ENCODE measurements at places on chromosomes 2 and 18.

GRCh38 chr18:8745355-8746014, 40.1 kb downstream of the MTCL1 start:
- DNase-seq: no peak

- DNase-seq: peak; percentile 97
These were observed 153.6 kb upstream of the CCDC195 start for GRCh38 chr2:224869601-224870233.

GRCh38 chr2:1671916-1672315, 72.4 kb downstream of the PXDN start:
- no peak for DNase-seq

DNA sequence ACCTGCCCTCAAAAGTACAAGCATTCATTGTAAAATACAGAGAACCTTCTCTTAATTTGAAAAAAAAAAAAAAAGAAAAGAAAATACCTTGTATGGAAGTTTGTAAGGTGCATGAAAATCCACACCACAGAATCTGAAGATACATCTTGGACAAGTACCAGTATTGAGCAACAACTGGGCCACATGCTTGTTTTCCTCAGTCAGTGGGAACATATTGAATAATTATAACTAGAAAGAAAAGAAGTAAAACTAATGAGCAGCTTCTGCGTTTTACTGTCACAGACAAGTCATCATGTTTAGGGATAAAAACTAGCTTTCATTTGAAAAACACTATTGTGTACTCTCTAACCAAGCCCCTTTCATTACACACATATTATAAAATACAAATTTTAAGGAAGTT, 5.8 kb upstream of the PEX13 start:
- DNase-seq: peak; percentile 78

GRCh38 chr2:170703776-170704476, 11.2 kb upstream of the SP5 start:
- DNase-seq: no peak

DNA sequence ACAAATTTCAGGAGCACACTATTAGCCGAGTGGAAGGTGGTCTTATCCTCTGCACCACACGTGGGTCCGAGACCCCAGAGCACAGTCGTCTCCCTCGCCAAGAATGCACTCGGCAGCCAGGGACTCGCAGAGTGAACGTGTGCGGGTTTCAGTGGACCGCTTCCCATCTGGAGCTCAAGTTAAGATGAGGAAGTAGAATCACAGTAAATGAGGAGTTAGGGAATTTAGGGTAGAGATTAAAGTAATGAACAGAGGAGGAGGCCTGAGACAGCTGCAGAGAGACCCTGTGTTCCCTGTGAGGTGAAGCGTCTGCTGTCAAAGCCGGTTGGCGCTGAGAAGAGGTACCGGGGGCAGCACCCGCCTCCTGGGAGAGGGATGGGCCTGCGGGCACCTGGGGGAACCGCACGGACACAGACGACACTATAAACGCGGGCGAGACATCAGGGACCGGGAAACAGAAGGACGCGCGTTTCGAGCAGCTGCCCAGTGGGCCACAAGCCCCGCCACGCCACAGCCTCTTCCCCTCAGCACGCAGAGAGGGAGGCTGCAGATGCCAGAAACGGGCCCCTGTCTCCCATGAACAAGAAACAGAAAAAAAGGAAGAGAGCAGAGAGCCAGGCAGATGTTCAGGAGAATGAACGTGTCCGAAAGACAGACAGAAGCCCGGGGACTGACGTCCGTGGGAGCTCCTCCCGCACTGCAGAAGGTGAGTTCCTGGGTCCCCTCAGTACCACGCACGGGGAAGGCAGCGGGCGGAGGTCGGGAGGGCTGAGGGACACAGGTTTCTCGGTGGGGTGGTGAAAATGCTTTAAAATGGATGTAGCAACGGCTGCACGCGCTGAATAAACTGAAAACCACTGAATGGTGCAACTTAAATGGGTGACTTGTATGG, 5.4 kb upstream of the KCNG2 start:
- DNase-seq: no peak

DNA sequence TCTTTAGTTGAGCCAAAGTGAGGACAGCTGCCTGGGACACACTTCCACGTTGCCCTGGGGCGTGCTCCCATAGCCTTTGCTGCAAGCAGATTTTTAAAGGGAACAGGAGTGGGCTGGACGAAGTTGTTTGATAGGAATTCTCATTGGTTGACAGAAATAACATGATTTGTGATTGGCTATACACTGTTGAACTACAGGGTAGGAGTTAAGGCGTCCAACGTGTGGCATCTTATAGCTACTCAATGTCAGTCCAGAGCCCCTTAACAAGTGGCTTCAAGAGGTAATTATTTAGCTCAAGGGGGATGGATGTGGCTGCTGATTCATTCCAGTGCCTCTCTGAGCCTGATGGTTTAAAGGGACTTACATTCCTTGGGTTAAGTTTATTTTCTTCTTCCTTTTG, 65.5 kb downstream of the ACAA2 start:
- peak; percentile 44 for DNase-seq

DNA sequence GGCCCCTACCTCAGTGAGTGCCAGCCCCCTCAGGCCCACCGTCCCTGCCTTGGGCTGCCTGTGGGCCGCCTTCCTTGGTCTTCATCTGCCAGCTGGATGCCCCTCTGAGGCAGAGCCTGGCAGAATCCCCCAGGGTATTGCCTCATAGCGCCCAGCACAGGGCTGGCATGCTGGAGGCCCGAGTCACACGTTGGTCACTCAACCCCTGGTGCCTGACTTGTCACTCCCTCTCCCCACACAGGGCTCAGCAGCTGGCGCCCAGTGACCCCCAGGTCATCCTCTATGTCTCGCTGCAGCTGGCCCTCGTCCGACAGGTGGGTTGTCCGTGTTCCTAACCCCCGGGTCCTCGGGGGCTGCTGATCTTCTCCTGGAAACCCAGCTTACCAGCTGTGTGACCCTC, 108.4 kb upstream of the MCFD2 start:
- DNase-seq: no peak

Data from iris pigment epithelial cell (primary cell).